Retina (tissue), 1 donor: ENCODE measurements at places on chromosomes 4 and X.

- DNase-seq, result no peak
These were observed 443.2 kb upstream of the FGF16 start for GRCh38 chrX:77003956-77004355.

DNA sequence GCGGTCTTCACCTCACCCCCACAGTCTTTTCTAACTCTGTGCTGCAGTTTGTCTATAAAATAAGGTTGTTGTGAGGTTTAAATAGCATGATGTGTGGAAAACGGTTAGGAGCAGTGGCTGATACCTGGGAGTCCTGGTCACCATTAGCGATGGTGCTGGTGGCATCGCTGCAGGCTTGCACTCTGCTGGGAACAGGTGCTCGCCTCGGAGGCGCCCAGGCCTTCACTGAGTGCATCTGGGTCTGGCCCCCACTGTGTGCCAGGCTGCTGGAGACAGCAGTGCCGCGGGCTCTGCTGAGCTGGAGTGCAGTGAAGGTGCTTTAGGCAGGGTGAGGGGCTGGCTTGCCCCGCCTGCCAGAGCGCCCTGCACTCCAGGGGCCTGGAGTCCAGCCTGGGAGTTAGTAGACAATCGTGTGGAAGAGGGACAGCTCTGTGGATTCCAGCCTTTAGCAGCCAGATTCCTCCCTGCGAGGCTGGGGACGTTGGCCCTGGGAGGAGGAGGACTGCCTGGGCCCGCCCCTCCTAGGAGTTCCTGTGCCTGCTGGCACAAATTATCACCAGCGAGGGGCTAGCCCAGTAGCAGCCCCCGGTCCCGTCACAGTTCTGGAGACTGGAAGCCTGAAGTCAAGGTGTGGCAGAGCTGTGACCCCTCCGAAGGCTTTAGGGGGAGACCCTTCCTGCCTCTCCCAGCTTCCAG lies 7.3 kb downstream of the RGS12 start:
- peak; percentile 37 for DNase-seq

GRCh38 chr4:664713-665231 lies 9.3 kb downstream of the ATP5ME start:
- peak; percentile 1 for DNase-seq

GRCh38 chrX:138018145-138018799 lies 452.3 kb downstream of the ZIC3 start:
- no peak for DNase-seq

DNA sequence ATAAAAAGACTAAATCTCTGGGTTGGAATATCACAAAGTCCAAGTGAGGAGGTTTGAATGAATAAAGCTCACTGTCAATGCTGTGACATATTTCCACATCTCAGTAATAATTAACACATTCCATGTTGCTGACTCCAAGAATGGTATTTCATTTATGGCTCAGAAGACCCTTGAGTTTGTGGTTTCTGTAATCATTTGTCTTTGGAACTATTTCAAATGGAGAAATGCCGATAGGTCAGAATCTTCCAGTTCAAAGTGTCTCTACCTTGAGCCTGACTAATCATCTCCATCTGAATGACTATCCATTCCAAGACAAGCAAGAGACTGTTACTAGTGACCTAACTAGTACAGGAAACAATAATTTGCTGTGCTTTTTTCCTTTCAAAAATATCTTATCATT lies 24.2 kb upstream of the SLC2A9 start:
- no peak for DNase-seq

DNA sequence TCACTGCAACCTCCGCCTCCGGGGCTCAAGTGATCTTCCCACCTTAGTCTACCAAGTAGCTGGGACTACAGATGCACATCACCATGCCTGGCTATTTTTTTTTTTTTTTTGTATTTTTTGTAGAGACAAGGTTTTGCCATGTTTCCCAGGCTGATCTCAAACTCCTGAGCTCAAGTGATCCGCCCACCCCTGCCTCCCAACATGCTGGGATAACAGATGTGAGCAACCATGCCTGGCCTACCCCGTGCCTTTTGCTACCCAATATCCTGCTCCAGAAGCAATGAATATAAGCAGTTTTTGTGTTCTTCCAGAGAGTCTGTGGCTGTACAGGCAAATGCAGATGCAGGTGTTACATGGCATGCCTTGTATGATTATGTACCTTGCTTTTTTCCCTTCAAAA lies 50.5 kb downstream of the TBC1D14 start:
- DNase-seq, result no peak

DNA sequence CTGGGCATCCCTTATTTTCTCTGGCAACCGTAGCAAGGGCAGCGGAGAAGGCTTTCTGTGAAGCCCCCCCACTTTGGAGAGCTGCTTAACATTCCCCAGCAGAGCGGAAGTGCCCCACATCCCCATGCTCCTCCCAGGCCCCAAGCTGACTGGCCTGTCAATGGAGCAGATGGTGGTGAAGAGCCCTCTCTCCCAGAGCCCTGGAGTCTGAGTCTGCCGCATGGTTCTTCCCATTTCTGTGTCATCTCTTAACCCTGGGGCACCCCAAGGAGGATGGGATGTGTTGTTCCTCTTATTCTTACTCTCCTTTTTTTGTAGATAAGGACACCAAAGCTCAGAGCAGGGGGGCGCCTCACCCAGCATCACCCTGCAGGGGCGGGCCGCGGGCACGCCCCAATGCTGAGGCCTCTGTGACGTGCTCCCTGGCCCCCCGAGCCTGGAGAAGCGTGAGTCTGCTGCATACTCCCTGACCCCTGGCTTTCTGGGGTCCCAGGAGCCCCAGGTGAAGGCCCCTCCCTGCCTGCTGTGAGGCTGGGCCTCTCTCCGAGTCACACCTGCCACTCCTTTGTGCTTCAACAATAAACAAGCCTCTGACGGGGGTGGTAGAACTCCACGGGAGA lies 35.9 kb downstream of the ADRA2C start:
- no peak for DNase-seq

- no peak for DNase-seq
These were observed 60.5 kb downstream of the TMA16 start for GRCh38 chr4:163554870-163555465.

- DNase-seq, result no peak
These were observed 13.8 kb downstream of the RNF4 start for GRCh38 chr4:2482693-2483092.

DNA sequence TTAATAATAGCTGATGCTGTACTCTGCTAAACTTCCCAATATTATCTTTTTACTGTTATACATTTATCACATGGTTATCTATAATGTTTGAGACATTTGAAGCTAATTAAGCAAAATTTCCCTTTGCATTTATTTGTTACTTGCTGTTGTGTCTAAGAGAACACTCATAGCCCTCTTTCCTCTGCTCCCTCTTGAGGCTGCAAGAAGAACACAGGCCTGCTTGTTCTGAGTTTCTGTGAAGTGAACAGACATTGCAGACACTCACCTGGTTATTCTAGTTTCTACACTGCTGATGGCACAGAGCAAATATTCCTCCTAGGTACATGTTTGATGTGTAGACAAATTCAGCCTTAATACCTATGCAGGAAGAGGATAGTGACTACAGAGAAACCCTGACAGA lies 367.8 kb downstream of the GASK1B start:
- peak; percentile 8 for DNase-seq

GRCh38 chrX:123185721-123186120 lies 1.6 kb downstream of the GRIA3 start:
- peak; percentile 32 for DNase-seq

DNA sequence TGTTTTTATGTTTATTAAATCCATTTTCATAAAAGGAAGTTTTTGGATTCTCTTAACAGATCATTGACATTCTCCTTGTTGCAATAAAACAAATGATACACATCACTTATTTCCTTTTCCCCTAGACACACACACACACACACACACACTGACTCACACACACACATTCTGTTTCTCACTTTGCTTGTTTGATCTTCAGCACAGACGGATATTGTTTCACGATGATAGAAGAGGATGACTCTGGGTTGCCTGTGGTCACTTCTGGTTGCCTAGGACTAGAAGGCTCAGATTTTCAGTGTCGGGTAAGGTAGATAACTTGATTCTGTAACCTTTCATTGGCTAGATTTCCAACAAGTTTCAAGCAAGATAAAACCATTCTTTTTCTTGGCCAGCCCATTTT lies 356.8 kb downstream of the BMPR1B start:
- DNase-seq, result no peak

DNA sequence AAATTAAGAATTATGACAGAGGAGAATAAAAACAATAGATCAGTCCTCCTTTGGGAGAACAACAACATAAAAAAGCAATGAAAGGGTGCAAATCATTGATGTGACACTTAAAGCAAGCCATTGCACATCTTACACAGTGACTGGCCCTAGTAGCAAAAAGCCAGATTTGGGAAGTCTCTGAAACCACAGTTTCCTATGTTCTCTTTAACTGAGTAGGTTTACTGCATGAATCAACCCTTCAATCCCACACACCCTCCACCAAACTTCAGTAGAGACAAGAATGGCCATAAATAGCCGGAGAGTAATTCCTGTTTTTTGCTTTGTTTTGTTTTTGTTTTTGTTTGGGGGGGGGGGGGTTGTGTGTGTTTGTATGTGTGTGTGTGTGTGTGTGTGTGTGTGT lies 180.8 kb downstream of the VEGFC start:
- no peak for DNase-seq

DNA sequence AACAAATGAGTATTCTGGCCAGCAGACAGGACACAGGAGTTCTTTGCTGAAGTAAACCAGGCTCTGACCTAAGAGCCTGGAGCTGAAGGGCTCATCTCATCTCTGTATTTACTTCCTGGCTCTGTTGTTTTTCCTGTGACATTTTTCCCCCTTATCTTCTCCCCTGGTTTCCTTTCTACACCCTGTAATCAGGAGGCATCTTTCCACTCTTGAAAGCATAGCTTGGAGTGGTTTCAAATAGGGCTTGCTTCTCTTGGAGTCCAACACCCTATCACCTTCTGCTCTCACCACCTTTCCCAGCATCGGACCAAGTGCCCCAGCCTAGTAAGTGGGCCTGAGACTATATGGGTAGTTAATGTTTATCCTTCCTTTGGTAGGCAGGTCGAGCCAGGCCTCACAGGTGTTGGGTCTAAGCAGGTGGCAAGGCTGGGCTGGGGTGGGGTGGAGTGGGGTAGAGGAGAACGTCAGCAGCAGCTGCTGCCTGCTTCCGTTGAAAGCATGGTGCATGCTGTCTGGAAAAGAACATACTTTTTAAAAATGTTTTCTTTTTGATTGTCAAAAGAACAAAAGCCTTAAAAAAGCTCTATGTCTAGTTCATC lies 1.2 kb downstream of the DRP2 start:
- DNase-seq, result peak; percentile 15

DNA sequence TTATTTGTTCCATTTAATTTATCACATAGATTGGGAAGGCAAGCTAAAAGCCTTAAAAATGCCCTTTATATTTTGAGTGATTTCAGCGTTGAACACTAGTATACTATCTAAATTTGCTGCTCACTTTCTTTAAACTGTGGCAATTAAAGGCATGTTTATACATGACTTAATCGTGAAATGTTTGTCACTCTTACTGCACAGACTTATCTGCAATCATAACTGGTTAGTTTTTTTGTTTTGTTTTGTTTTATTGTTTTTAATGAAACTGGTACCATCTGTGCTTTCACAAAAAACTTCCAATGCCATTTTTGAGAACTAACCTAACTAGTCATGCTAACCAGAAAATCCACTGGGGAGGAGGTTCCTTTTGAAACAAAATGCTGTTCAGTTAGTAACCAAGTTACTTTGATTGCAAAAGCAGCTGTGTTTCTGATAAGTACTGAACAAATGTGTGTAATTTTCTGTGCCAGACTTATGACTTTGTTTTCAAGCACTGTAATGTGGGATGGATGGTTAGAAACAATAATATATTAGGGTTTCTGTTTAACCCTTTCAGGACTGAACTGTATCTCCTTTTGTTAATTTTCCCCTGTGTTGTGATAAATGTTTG lies 56.1 kb downstream of the CCKAR start:
- DNase-seq, result no peak
